GM23338 (cell line): ENCODE measurements at places on chromosomes 7 and 10. TPM values are rescaled to one million over a fixed set of nuclear protein-coding genes. Genes with fewer than 3 reads are reported as not detected.
A peak's percentile ranks its signal among the peaks of the same experiment; 100 is the strongest.

The ORC5 gene
- total RNA-seq: 22.1 and 89.0 TPM in 2 replicates

- DNase-seq: no peak
Observed at GRCh38 chr10:125232841-125233240, 72.5 kb upstream of the CTBP2 start.

DNA sequence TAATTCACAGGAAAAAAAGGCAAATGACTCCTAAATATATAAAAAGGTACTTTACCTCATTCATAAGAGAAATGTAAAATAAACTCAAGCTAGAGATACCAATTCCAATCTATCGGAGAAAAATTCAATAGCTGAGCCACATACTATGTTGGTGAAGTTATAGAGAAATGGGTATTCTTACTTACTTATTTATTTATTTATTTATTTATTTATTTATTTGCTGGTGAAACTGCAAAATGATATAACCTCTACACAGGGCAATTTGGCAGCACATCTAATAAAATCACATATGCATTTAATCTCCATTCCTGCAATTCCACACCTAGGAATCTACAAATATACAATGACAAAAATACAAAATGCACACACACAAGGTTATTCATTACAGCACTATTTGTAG is 117.5 kb upstream of the TMEM168 start:
- DNase-seq: no peak

DNA sequence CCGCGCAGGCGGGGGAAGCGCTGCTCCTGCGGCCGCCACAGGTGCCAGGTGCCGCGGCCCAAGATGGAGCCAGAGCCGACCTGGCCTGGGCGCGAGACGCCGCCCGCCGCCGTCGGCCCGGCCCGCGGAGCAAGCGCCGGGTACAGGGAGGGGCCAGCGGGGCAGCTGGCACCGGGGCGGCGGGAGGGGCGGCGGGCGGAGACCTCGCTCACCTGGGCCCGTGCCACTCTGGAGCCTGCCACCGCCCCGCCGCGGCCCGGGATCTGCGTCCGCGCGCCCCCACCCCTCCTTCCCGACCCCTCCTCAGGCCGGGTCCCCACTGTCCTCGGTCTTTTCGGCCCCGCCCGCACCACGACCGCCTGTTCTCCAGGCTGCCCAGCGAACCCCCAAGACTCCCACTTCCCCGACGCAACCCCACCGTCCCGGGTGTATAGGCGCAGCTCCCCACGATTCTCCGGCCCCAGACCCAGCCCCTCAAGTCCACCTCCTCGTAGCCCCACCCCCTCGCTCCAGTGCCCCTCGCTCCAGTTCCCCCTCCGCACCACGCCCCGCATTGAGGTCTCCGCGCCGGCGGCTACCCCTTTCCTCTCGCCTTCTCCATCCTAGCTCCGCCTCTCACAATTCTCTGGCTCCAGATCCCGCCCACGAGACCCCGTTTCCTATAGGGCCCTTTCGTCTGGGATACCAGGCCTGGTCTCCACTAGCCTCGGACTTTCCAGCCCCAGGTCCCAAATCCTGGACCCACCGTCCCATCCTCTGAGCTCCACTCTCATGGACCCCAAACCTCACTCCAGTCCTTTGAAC is at the start of gene GPRIN2:
Gene GPRIN2 (minus strand): TSS at position 144 of the 804 bp plus-strand sequence. CDS start 5,922 bp downstream, outside the sequence.
- DNase-seq: peak; percentile 93

- DNase-seq: no peak
Observed at GRCh38 chr7:47346377-47346914, 235.5 kb downstream of the TNS3 start.
